ENCODE measurements at places on chromosomes 1 and 21.

GRCh38 chr1:66383611-66384010 is 150.3 kb upstream of the SGIP1 start:
- no peak for DNase-seq

DNA sequence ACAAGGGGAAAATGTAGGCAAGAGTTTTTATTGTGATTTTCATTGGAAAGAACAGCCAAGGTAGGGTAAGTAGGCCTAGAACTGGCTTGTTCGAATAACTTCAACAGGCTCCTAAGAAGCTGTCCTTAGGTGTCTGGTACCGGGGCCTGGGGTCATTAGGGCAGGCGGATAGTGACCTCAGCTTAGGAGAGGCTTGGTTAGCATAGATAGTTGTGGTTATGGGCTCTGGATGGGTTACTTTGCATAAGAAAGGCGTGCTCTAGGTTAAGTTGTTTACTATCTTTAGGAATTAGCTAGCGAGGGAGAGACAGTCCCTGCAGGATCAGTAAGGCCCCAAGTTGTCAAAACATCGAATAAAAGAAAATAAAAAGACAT is 20.7 kb upstream of the HPCAL4 start:
- no peak for DNase-seq

GRCh38 chr1:220516014-220516721 is 11.8 kb upstream of the MARK1 start:
- no peak for DNase-seq

GRCh38 chr1:209697126-209697525 is 7.5 kb upstream of the HSD11B1 start:
- DNase-seq = no peak

DNA sequence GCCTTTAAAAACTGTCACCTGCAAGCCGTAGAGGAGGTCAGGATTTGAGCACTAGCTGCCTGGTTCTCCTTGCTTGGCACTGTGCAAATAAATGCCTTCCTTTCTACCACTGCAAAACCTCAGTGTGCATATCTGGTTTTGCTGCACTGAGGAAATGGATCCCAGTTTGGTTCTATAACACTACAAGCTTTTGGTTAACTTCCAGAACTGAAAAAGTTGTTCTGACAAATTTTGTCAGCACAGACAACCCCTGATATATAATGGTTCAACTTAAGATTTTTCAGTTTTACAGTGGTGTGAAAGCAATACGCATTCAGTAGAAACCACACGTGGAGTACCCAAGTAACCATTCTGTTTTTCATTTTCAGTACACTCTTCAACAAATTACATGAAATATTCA is 29.8 kb upstream of the GALNT2 start:
- DNase-seq = no peak

GRCh38 chr1:27018316-27018715 is 5.7 kb upstream of the TENT5B start:
- DNase-seq = no peak

- no peak for DNase-seq
Observed at GRCh38 chr1:111856411-111857185, 100.9 kb downstream of the DDX20 start.

GRCh38 chr21:27086186-27086585 is 119.3 kb upstream of the ADAMTS5 start:
- no peak for DNase-seq

- DNase-seq = no peak
Observed at GRCh38 chr1:53681351-53681976, 57.5 kb downstream of the GLIS1 start.

DNA sequence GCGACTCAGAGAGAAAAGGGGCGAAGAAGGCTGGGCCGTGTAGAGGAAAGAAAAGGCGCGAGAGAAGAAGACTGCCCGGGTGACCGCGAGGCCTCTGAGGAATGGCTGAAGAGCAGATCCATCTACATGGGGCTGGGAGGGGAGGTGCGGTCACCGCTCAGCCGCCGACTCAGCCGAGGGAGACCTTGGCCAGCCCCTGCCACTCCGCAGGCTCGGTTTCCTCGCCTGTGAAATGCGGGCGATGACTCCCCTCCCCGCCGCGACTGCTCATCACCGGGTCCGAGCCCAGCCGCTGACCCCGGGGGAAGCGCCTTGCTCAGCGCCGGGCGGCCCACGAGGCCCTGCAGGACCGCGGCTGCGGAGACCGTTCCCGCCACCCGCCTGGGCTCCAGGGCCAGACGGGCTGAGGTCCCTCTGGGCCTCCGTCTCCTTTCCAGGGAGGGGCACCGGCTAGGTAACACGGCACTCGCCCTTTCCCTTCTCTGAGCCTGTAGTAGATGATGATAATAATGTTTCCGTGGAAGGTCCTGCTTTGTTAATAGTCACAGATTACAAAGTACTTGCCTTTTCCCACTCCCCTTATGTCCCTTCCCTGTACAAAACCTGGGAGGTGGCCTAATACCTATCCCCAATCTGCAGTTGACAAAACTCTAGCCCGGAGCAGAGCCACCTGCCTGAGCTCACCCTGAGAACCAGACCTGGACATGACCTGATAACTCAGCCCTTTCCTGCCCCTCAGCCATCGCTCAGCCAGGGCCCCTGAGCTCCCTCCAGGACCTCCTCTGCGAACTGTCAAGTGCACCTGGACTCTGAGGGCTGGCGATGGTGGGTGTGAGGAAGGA is 1.6 kb upstream of the BSND start:
- DNase-seq = no peak

- DNase-seq = no peak
Observed at GRCh38 chr1:84146411-84147032, 2.5 kb downstream of the PRKACB start.

DNA sequence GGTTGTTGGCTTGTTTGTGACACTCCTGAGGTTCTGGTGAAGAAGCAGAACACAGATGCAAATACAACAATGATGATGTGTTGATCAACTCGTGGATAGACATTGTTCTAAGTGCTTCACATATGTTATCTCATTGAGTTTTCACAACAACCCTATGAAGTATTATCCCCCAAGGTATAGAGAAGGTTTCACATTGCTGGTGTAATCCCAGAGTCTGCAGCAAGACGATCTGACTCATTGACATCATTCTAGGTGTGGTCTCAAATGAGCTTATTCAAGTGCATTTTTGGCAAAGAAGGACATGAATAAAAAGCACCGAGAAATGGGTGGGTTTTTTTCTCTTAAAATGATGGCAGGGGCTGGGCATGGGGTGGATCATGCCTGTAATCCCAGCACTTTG is 64.1 kb upstream of the SCAF4 start:
- no peak for DNase-seq

- DNase-seq = no peak
Observed at GRCh38 chr1:232267092-232267836, 362.7 kb downstream of the SIPA1L2 start.

- DNase-seq = no peak
Observed at GRCh38 chr1:174032671-174033222, 10.6 kb upstream of the RC3H1 start.

GRCh38 chr1:214420341-214420740 is 131.1 kb downstream of the PTPN14 start:
- DNase-seq = no peak

DNA sequence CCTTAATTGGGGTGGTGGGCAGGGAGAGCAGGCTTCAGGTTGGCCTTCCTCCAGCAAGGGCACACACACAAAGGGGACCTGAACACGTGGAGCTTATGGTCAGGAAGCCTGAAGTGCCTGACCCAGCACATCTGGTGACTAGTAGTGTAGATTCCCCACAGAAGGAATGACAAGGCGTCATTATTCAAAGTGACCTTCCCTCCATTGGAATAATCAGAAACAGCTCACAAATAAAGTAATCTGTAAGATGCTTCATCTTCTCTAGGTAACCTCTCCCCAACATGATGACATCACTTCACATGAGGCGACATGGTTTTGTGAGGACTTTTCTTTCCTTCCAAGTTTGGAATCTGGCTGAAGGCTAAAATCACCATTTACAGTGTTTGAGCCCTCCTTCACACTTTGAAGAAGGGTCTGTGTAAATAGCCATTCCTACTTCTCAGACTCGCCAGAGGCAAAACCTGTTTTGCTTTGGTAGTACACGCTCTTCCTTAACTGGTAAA is 32.8 kb upstream of the ERG start:
- no peak for DNase-seq

DNA sequence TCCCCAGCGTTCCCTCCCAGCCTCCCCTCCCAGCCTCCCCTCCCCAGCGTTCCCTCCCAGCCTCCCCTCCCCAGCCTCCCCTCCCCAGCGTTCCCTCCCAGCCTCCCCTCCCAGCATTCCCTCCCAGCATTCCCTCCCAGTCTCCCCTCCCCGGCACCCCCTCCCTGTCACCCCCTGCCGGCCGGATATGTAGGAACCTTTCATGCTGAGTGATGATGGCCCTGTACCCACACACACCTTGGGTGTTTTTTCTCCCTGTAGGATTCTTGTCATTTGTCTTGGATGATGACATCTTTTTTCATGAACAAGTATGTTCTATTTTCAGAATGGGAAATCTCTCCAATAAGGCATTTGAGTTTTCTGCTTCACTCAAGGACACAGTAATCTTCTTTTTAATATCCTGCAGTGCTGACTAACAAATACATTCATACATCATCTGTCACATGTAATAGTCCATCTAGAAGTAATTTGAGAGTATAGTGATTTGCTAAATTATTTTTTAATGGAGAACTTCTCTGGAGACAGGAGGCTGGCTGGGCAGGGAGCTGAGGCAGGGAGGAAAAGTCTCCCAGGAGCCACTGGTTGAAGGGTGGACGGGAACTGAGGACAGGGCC is 19.5 kb downstream of the FTCD start:
- no peak for DNase-seq

- no peak for DNase-seq
Observed at GRCh38 chr1:214475746-214476145, 75.7 kb downstream of the PTPN14 start.

- DNase-seq = no peak
Observed at GRCh38 chr1:53938136-53938830, 7.2 kb downstream of the IFT25 start.

DNA sequence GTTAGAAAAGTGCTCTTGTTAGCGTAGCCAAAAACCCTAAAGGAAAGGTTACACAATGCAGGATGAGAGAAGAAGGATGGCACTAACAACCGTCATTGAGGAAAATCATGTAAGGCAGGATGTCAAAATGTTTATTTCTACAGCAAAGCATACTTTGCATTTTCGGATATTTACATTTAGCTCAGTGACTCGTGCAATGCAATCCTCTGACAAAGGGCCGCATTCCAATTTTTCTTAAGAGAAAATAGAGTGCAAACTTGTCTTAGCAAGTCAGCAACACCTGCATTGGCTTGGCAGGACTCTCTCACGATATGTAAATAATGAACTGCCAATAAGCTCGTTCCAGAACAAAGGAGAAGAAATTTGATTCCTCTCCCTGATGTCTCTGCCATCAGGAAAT is 33.3 kb downstream of the TIAM1 start:
- no peak for DNase-seq

DNA sequence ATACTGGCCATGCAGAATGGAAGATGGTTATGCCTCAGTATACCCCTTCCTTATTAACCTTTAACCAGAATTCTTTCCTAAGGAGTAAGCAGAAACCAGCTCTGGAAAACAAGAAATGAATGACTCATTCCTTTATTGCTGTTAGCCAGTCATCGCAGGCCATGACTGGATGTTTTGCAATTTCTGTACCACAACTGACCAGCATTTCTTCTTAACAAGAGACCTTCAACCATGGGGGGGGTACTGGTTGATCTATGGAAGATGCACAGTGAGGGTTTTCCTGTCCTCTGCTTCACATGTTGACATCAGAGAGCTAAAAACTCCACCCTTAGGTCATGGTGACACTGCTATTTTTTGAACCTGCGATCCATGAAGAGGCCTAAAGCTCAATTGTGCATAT is 28.0 kb upstream of the RNF2 start:
- DNase-seq = no peak

GRCh38 chr1:110829955-110830553 is 42.9 kb upstream of the CD53 start:
- no peak for DNase-seq

GRCh38 chr1:14667651-14667984 is 69.1 kb downstream of the KAZN start:
- DNase-seq = no peak

GRCh38 chr21:39675590-39675989 is 62.9 kb downstream of the B3GALT5 start:
- DNase-seq = no peak

- DNase-seq = no peak
Observed at GRCh38 chr1:113303267-113303666, 87.0 kb upstream of the MAGI3 start.

- no peak for DNase-seq
Observed at GRCh38 chr1:217929213-217929885, 298.2 kb downstream of the SPATA17 start.

DNA sequence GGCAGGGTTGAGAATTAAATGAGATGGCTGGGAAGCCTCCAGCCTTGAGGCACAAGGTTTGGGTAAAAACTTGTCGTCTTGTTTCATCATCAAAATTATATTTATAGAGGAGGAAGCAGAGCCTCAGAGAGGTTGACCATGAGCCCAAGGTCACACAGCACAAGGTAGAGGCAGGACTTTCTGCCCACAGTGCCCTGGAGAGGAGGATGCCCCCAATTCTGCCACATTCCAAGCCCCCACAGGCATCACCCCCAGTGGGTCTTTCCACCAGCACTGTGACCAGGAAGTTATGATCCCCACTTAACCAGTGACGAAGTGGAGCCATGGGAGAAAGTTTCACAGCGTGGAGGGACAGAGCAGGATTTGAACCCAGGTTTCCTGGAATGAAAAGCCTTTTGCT is 400.0 kb downstream of the MATN1 start:
- no peak for DNase-seq

DNA sequence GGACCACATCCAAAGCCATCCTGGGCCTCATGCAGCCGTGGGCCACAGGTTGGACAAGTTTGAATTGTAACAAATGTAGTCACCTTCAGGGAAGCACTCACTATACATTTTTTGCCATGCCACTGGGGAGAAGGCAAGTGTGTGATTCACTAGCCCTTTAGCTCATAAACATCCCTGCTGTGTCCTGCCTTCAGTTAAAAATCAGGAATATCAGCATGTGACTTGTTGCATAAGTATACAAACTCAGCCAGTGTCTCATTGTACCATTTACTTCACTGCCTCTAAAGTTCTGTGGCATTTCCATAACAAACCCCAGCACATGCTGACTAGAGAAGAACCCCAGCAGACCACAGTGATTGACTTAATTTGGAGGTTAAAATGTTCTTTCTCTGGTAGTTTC is 142.0 kb upstream of the C1orf105 start:
- no peak for DNase-seq

- no peak for DNase-seq
Observed at GRCh38 chr1:175499595-175500382, 243.6 kb downstream of the TNR start.

DNA sequence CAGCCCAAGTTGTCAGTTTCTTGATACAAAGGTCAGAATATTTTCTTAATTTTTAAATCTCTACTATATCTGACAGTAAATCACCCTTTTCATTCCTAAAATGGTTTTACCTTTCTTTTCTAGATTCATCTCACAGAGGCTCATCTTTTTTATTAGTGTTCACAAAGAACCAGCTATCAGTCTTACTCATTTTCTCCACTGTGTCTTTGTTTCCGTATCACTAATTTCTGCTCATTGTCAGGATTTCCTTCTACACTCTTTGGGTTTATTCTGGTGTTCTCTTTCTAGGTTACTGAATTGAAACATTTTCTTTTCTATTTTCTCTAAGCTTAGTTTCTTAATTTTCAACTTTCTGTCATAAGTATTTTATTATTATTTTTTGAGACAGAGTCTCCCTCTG is 8.7 kb downstream of the AGPAT3 start:
- no peak for DNase-seq

Measured in activated CD4-positive, CD25-positive, alpha-beta regulatory T cell (primary cell).